ENCODE measurements at places on chromosomes 6 and 20.

DNA sequence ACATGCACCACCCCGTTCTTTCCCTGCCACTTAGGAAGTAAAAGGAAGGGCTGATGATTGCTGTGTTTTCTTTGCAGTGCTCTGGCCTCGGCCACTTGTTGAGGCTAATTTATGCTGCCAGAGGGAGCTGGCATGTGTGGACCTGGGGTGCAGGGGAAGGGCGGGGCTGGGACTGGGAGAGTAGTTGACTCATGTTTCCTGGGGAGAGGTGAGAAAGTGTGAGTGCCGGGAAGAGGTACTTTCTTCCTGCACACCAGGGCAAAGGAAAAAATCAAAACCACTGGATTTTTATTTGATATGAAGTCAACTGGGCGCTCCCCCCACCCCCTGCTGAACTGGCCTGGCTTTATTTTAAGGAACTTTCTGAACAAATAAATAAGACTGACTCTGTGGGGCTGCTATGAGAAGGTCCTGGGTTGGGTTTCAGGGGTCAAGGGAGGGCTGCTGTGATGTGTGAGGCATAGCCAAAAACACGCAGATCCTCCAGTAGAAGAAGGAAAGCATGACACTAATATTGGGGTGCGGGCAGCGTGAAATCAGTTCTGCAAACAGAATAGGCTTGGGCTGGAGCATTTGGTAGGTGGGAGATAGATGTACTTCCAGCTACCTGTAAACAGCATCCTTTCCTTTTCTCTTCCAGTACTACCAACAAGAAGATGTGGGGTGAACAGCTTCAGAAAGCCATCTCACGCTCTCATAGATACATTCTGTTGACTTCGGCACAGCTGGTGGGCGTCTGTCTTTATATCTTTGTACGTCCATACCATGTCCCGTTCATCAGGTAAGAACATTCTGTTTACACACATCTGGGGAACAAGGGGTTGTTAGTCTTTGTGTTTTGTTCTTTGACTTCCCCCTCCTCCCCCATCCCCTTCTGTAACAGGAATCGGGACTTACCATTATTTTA is 87.5 kb downstream of the SYNJ2 start:
- no peak for DNase-seq

GRCh38 chr6:139068846-139069245 is 40.3 kb downstream of the ABRACL start:
- no peak for DNase-seq

GRCh38 chr6:53189554-53189953 is 40.9 kb upstream of the GCM1 start:
- DNase-seq: no peak

GRCh38 chr20:637559-637958 is 15.4 kb downstream of the SRXN1 start:
- no peak for DNase-seq

DNA sequence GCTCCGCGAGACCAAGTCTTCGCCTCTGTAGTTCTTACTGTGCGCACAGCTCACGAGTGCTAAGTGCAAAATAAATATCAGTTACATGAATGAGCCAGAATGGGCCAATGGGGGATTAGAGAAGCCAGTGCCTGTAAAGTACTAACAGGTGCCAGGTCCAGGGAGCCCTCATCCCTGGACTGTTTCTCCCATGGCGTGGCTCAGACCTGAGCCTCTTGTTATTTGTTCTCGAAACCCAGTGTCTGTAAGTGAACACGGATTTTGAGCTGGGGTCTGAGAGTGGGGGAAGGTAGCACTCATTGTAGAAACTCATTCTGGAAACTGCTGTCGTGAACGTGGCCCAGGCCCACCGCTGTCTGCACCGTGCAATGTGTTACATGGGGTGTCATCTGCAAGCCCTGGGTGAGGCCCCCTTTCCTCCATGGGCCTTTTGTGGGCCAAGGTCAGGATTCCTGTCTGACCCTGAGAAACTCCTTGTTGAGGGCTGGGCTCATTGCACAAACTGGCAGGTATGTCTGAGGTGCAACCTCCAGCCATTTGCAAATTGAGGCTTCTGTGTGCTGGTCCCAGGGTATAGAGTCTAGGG is 154.7 kb downstream of the SYCP2 start:
- DNase-seq: no peak

DNA sequence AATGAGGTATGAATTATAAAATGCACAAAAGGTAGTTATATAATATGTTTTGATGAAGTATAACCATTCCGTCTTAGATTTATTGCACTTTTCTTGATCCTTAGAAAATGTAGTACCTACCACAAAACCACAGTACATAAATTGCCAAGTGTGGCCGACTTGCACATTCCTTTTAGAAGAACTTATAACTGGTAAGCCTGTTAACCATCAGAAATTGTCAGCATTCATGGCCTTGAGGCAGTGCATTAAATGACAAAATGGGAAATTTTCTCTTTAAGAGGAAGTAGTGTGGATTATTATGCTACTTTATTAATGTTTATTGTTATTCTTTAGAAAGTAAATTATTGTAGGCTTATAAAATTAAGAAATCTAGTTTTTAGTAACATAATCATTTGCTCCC is 29.6 kb downstream of the TAB2 start:
- DNase-seq: no peak

GRCh38 chr6:56040223-56040622 is 164.8 kb upstream of the BMP5 start:
- DNase-seq: no peak

GRCh38 chr6:33812669-33813068 is 8.9 kb upstream of the MLN start:
- no peak for DNase-seq

DNA sequence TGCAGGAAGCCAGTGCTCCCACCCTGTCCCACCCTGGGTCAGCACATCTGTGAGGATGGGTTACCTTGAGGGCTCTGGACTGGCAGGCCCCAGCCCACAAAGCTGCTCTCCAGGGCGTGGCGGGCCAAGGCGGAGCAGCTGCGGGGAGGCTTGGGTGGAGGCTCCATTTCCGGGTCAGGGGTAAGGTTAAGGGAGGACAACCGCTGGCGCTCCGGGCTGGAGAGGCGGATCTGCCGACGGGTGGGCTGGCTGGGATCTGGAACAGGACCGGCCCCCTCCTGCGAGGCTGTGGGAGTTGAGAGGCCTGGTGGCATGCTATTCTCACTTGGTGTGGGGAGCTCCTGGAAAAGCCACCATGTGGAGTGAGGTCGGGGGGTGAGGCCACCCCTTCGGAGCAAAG is 5.5 kb downstream of the SMPD2 start:
- no peak for DNase-seq

GRCh38 chr20:53672484-53673129 is 79.0 kb upstream of the ZNF217 start:
- no peak for DNase-seq

- no peak for DNase-seq
These were observed 16.9 kb upstream of the SLC22A2 start for GRCh38 chr6:160275511-160276003.

GRCh38 chr6:135054226-135054568 is 425 bp downstream of the HBS1L start:
- DNase-seq: peak; percentile 12

- DNase-seq: no peak
These were observed at the start of gene CFB for GRCh38 chr6:31945507-31946369. Gene CFB, plus strand, starts transcription at chr6:31946095. Its CDS starts 127 bp downstream, at chr6:31946222.

- no peak for DNase-seq
These were observed 14.9 kb upstream of the MRS2 start for GRCh38 chr6:24387818-24388217.

GRCh38 chr20:472889-473292 is 10.6 kb upstream of the TBC1D20 start:
- no peak for DNase-seq

GRCh38 chr6:34516391-34517324 is 39.5 kb downstream of the SPDEF start:
- DNase-seq: no peak

DNA sequence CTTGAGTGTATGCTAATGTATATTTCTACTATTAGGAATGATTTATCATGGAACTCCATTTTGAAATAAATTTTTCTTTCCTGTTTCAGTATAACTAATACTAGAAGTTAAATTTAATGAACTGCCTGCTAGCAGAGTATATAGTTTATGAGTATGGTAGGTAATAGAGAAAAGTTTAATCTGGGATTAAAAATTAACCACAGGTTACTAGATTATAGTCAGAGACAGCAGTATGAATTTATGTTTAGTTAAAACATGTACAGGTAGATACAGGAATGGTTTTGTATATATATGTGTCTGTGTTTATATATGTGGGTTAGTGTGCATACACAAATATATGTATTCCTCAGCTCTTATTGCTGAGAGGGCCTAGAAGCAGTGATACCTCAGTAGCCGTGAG is 32.3 kb downstream of the CD2AP start:
- no peak for DNase-seq

- DNase-seq: no peak
These were observed 100.0 kb upstream of the RIPOR2 start for GRCh38 chr6:25035512-25036435.

GRCh38 chr6:170056278-170056711 is 234.6 kb downstream of the DLL1 start:
- no peak for DNase-seq

GRCh38 chr6:128932061-128932460 is 49.1 kb downstream of the LAMA2 start:
- DNase-seq: no peak

DNA sequence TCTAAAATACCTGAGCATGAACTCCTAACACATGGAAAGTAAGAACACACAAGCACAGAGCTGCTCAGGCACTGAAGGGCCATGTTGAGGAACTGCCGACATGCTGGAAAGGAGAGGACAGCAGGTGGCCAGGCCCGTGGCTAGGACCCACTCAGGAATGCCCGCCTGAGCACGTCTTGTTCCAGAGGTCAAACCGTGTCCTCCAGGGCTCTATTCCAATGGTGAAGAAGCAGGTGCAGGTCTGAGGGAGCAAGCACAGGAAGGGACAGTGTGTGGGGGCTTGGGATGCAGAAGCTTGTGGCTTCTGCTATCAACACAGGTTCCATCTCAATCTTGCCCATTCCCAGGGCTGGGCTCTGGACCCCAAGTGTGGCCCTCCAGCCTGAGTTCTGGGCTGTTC is 20.7 kb downstream of the CST9L start:
- no peak for DNase-seq

GRCh38 chr20:19889011-19889953 is 127.9 kb upstream of the NAA20 start:
- DNase-seq: no peak

DNA sequence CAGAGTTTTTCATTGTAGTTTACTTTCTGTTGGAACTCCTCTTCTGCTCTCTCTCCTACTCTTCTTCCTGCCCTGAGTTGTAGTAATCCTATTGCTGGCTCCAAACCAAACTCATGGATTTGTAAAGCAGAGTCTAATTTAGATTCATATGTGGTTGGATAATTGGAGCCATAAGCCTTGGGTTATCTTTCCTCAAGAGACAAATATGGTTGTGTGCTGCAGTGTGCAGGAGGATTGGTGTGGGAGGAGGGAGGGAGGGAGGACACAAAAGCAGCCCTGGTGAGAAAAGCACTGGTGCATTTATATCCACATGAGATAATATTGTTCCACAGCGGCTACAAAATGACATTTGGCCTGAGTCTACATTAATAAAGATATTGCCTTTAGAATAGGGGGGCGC is 4.2 kb downstream of the HLA-G start:
- DNase-seq: no peak

GRCh38 chr6:11160199-11160598 is 48.7 kb upstream of the ERVFRD-1 start:
- DNase-seq: no peak

GRCh38 chr6:45892696-45893245 is 122.9 kb downstream of the CLIC5 start:
- DNase-seq: no peak

DNA sequence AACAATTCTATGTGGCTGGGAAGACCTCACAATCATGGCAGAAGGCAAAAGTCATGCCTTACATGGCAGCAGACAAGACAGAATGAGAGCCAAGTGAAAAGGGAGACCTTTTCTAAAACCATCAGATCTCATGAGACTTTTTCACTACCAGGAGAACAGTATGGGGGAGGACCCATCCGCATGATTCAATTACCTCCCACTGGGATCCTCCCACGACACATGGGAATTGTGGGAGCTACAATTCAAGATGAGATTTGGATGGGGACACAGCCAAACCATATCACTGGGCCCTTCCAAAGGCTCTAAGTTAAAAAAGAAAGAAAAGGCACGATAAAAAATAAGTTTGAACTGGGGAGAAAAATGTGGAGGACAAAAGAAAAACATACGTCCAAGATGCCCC is 406.9 kb upstream of the CDH4 start:
- DNase-seq: no peak

- DNase-seq: no peak
These were observed 69.0 kb downstream of the ZHX3 start for GRCh38 chr20:41248368-41249024.

DNA sequence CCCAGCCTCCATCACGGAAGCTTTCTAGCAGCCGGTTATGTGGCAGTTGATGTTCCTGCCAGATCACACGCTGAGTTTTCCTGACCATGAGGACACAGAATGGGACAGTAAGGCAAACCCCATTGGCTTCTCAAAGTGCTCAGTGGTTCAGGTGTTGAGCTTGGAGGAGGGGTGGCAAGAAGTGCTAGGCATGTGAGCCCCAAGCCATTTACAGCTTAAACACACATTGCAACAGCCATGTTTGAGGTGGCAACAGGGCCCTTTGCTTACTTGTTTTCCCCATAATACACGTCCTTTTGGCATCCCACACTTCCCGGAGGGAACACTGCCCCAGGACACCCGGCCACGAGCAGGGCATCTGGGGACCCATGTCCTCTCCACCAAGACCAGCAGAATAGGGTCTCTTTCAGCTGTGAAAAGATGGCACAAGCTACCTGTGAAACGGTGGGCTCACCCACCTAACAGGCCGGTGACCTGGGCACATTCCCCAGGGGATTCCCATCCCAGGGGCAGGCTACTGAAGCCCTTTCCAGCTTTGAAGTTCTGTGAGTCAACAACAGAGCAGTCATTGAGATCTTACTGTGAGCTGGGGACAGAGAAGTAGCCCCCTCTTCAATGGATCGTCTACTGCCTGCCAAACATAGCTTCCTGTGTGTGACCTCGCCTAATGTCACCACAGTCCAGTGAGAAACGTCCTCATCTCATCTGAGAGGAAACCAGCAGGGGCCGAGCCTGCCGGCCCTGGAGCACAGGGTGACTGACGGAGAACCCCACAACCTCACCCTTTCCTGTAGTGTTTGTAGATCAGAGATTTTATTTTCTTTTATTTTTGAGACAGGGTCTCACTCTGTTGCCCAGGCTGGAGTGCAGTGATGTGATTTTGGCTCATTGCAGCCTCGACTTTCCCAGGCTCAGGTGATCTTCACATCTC is 4.0 kb upstream of the TLDC2 start:
- DNase-seq: no peak

DNA sequence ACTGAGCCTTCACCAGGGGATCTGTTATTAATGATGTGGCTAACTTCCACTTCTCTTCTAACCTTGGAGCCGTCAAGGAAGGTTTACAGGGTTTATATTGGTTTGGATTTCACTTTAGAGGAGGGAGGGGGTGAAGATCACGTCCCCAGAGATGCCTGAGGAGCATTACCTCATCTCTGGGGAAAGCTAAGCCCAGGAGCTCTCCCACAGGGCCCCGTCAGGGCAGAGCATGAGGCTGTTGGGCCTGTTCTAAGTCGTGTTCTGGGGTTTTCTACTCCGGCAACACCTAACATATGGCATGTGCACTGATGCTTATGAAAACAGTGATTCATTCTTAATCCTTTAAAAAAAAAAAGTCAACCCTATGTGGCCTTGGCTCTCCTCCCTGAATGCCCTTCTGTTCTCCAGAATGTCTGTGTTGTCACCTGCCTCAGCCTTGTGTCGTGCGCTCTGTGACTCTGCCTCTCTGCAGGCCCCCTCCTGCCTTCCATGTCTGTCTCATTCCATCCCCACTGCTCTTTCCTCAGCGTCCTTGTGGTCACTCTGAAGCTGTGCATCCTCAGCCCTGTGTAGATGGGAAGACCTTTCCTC is 97.4 kb upstream of the JARID2 start:
- no peak for DNase-seq

GRCh38 chr6:85464722-85465150 is 14.9 kb downstream of the NT5E start:
- peak; percentile 93 for DNase-seq

All from Panc1 (cell line).